Placental epithelial cell (primary cell): ENCODE measurements at places on chromosomes 3 and 15. TPM values are rescaled to one million over a fixed set of nuclear protein-coding genes. Genes with fewer than 3 reads are reported as not detected.

KIF15 gene
- total RNA-seq = 2.8 and 4.3 TPM in 2 replicates

HIGD2B gene
- total RNA-seq = 0.39 TPM in 1 of 2 replicates, not detected in the other

SPATA12 gene
- not detected in 2 replicates for total RNA-seq

SCN11A gene
- under 0.01 and 0.11 TPM in 2 replicates for total RNA-seq

SCAANT1 gene
- total RNA-seq = not detected in 2 replicates

DNAJC19 gene
- 19.0 and 24.7 TPM in 2 replicates for total RNA-seq

CCDC66 gene
- total RNA-seq = 17.1 and 27.1 TPM in 2 replicates

FBLN2 gene
- 34.8 and 187 TPM in 2 replicates for total RNA-seq

LINGO1 gene
- total RNA-seq = 0.87 TPM in 1 of 2 replicates, not detected in the other

ERICH6 gene
- total RNA-seq = 0.33 and 0.39 TPM in 2 replicates

CLDN1 gene
- total RNA-seq = 0.11 TPM in 1 of 2 replicates, not detected in the other

SERINC4 gene
- total RNA-seq = 0.39 TPM in 1 of 2 replicates, not detected in the other

MYL3 gene
- 0.65 and 6.3 TPM in 2 replicates for total RNA-seq

CCDC39 gene
- total RNA-seq = not detected in 2 replicates

ATP2B2 gene
- not detected in 2 replicates for total RNA-seq

ANO10 gene
- total RNA-seq = 34.5 and 42.2 TPM in 2 replicates

RASGRP1 gene
- under 0.01 and 0.11 TPM in 2 replicates for total RNA-seq

FBXL22 gene
- 0.22 and 0.39 TPM in 2 replicates for total RNA-seq

SMAD3 gene
- 9.8 and 10.1 TPM in 2 replicates for total RNA-seq

LTK gene
- under 0.01 TPM in 1 of 2 replicates, not detected in the other for total RNA-seq

PODXL2 gene
- 0.39 and 0.76 TPM in 2 replicates for total RNA-seq
